ENCODE measurements at places on chromosomes 1 and 21. TPM values are rescaled to one million over a fixed set of nuclear protein-coding genes. Genes with fewer than 3 reads are reported as not detected.

- peaks cover 31% of the 10 kb centered on the region for H3K4me1 ChIP-seq
- H3K27ac ChIP-seq, result peak within 1 kb of the TSS; percentile 88
- H3K27me3 ChIP-seq, result peaks cover 11% of the 10 kb centered on the region
- H3K4me3 ChIP-seq, result peak within 1 kb of the TSS; percentile 83
These were observed at the start of gene MIA3 for GRCh38 chr1:222618001-222618879. TSS of gene MIA3 (plus strand) at chr1:222618097. CDS start at chr1:222618111, 14 bp downstream.

DNA sequence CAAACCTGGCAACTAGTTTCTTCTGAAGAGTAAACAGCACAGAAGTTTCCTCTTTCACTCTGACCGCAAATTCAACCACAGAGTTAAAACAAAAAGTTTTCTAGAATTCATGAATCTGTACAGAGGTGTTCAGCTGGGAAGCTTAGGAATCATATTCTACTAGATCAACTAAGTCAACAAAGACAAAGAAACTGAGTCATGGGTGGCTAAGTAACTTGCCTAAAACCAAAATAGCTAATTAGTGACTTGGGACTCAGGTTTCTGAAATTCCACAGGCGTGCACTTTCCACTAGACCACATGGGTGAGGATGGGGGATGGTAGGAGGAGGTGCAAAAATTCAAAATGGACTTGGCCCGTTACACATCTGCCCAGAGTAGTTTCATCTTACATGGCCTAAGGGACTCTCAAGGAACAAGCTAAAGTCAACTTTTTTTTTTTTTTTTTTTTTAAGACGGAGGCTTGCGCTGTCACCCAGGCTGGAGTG lies 25.8 kb downstream of the PTPN14 start:
- H3K27me3 ChIP-seq, result peaks cover 2% of the 10 kb centered on the region
- no peak for DNase-seq
- H3K4me1 ChIP-seq, result peaks cover 11% of the 10 kb centered on the region
- no peak overlapping the region for H3K4me3 ChIP-seq

DNA sequence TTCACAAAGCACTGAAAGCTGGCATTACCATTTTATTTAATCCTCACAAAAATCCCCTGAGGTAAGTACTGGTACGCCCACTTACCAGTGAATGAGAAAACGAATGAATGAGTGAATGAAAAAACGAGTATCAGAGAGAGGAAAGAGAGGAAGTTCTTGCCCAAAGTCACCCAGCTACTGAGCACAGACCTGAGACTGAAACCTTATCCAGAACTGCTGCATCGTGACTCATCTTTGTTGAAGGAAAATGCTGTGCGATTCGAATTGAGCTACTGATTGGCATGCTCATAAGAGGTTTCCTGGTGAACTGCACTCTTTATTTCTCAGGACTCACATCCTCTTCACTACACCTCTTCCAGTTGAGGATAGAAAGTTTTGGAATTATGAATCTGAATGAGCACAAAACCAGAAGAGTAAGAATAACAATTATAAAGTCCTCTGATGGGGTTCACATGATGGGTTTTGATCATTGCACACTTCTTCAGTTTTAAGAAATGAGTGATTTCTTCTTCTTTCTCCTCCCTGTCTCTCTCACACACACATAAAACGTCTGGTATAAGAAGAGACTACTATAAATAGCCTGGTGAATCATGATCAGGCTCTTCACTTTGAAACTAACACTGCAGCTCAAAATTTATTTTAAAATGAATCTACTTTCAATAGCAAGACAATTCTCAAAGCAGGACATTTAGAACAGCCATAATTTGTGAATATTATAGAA lies 32.1 kb downstream of the IL12RB2 start:
- no peaks in the 10 kb centered on the region for H3K27me3 ChIP-seq
- H3K36me3 ChIP-seq, result peaks cover 78% of the 10 kb centered on the region
- H3K4me1 ChIP-seq, result peaks cover 87% of the 10 kb centered on the region
- DNase-seq, result peak; percentile 67
- peak overlapping the region; percentile 94 for H3K27ac ChIP-seq
- peak overlapping the region; percentile 40 for H3K4me3 ChIP-seq

DNA sequence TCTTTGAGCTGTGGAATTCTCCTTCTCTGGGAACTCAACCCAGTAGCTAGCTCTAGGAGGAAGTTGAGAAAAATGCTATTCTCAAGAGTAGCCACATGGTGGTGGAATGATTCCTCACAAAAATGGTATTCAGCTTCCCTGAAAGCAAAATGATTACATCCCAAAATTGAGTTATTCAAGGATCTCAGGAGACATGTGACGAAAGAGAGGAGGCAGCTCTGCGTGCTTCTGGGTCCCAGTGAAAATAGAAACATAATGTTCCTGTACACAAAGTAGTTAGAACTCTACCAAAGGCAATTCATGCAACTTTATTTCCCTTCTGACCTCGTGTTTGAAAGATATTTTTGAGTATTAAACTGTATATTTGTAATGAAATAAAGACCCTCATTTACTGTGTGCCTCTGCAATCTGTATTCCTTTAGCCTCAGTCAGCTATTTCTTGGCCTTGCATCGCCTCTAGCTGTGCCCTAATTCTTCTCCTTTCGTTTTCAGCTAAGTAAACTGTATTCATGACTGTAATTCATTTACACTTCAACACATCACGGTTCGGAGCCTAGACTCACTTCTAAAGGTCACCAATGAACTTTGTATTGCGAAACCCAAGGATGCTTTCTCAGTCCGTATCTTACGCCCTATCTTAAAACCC lies 167.3 kb downstream of the FASLG start:
- H3K27me3 ChIP-seq, result peaks cover 14% of the 10 kb centered on the region
- no peaks in the 10 kb centered on the region for H3K4me1 ChIP-seq
- no peaks in the 10 kb centered on the region for H3K36me3 ChIP-seq
- H3K27ac ChIP-seq, result no peak overlapping the region

GRCh38 chr1:203037509-203038190 lies 11.4 kb downstream of the PPFIA4 start:
- no peak for DNase-seq
- H3K27me3 ChIP-seq, result peaks cover 4% of the 10 kb centered on the region
- peaks cover 6% of the 10 kb centered on the region for H3K36me3 ChIP-seq
- H3K4me3 ChIP-seq, result no peak overlapping the region
- H3K4me1 ChIP-seq, result peaks cover 4% of the 10 kb centered on the region

- peaks cover 67% of the 10 kb centered on the region for H3K36me3 ChIP-seq
- H3K27ac ChIP-seq, result no peak overlapping the region
- DNase-seq, result no peak
- H3K4me1 ChIP-seq, result peaks cover 40% of the 10 kb centered on the region
- H3K4me3 ChIP-seq, result no peak overlapping the region
These were observed 92.8 kb downstream of the JAK1 start for GRCh38 chr1:64873576-64873975.

DNA sequence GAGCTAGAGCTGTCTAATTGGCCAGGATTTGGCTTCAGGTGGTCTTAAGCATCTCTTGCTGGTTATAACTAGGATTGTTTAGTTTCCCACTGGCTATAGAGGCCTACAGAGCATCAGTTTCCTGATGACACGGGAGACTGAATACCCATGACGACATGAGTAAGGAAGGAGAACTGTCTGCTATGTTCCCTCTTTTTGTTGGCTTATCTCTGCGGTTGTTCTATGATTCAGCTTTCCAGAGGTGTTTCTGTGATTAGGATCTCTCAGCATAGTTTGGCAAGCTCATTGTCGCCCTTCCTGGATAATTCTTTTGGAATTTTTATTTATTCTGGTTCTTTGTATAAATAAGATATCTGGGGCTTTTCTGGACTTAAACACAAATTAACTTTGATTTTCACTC lies 163.4 kb downstream of the OLFM3 start:
- H3K27ac ChIP-seq, result no peak overlapping the region
- DNase-seq, result no peak
- no peaks in the 10 kb centered on the region for H3K4me1 ChIP-seq
- H3K36me3 ChIP-seq, result no peaks in the 10 kb centered on the region
- H3K27me3 ChIP-seq, result peaks cover 2% of the 10 kb centered on the region

GRCh38 chr1:212507369-212507768 lies 74.6 kb downstream of the NENF start:
- H3K36me3 ChIP-seq, result no peaks in the 10 kb centered on the region
- no peak overlapping the region for H3K27ac ChIP-seq
- peaks cover 13% of the 10 kb centered on the region for H3K27me3 ChIP-seq
- H3K4me1 ChIP-seq, result no peaks in the 10 kb centered on the region
- no peak overlapping the region for H3K4me3 ChIP-seq

- H3K4me3 ChIP-seq, result peak overlapping the region; percentile 84
- peak overlapping the region; percentile 94 for H3K27ac ChIP-seq
- H3K36me3 ChIP-seq, result peaks cover 6% of the 10 kb centered on the region
- no peak for DNase-seq
- peaks cover 23% of the 10 kb centered on the region for H3K4me1 ChIP-seq
These were observed 3.7 kb downstream of the MATN1 start for GRCh38 chr1:30719406-30720270.

DNA sequence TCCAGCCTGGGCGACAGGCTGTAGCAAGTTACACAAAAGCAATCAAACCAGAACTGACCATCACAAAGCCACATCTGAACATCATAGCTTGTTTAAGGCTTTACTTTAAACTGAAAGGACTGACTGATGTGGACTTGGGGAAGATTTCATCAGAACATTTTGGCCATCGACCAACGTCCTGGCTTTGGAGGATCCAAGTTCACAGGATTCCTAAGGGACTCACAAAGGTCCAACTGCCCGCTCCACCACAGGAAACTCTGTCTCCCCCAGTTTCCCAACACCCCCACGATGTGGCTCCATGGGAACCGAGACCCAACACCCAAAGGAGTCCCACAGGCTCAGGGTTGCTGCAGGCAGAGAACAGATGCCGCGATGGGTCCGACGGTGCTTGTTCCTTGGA lies 9.3 kb downstream of the SSU72 start:
- peaks cover 30% of the 10 kb centered on the region for H3K4me1 ChIP-seq
- H3K36me3 ChIP-seq, result peaks cover 58% of the 10 kb centered on the region
- H3K27me3 ChIP-seq, result no peaks in the 10 kb centered on the region
- H3K4me3 ChIP-seq, result no peak overlapping the region

- no peak for DNase-seq
- H3K4me3 ChIP-seq, result no peak overlapping the region
- peaks cover 10% of the 10 kb centered on the region for H3K36me3 ChIP-seq
- no peaks in the 10 kb centered on the region for H3K4me1 ChIP-seq
- no peak overlapping the region for H3K27ac ChIP-seq
These were observed 6.0 kb downstream of the CCDC24 start for GRCh38 chr1:43997295-43997999.

GRCh38 chr1:9151328-9151860 lies 22.5 kb upstream of the GPR157 start:
- DNase-seq, result no peak
- H3K4me3 ChIP-seq, result no peak overlapping the region
- no peak overlapping the region for H3K27ac ChIP-seq
- no peaks in the 10 kb centered on the region for H3K27me3 ChIP-seq
- H3K4me1 ChIP-seq, result no peaks in the 10 kb centered on the region
- H3K36me3 ChIP-seq, result no peaks in the 10 kb centered on the region

- H3K4me3 ChIP-seq, result no peak overlapping the region
- DNase-seq, result no peak
- no peaks in the 10 kb centered on the region for H3K27me3 ChIP-seq
- H3K36me3 ChIP-seq, result peaks cover 4% of the 10 kb centered on the region
- H3K4me1 ChIP-seq, result no peaks in the 10 kb centered on the region
These were observed 8.8 kb downstream of the AK5 start for GRCh38 chr1:77290576-77290975.

GRCh38 chr1:212104586-212105325 lies 69.2 kb downstream of the DTL start:
- H3K4me1 ChIP-seq, result peaks cover 13% of the 10 kb centered on the region
- H3K4me3 ChIP-seq, result no peak overlapping the region
- H3K27me3 ChIP-seq, result no peaks in the 10 kb centered on the region
- no peak for DNase-seq
- H3K27ac ChIP-seq, result no peak overlapping the region
- H3K36me3 ChIP-seq, result peaks cover 65% of the 10 kb centered on the region

GRCh38 chr21:35311985-35312384 lies 262.9 kb upstream of the RUNX1 start:
- H3K27ac ChIP-seq, result no peak overlapping the region

DNA sequence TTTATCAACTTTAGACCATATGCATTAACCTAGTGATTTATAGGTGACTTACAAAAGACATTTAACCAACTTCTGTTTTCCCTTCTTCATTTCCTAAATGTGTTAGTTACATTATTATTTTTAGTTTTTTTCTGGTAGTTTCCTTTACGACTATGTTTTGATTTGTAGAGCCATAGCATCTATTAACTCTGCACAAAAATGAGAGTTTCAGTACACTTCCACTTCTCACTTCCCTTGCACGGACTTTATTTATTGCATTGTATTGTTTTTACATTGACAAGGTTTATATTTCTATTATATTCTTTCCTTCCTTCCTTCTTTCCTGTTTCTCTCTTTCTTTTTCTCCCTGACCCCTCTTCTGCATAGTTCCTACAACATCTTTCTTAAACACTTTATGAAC lies 14.7 kb downstream of the PKN2 start:
- H3K4me3 ChIP-seq, result no peak overlapping the region
- no peak for DNase-seq
- peaks cover 48% of the 10 kb centered on the region for H3K4me1 ChIP-seq
- H3K36me3 ChIP-seq, result peaks cover 27% of the 10 kb centered on the region
- H3K27me3 ChIP-seq, result no peaks in the 10 kb centered on the region
- no peak overlapping the region for H3K27ac ChIP-seq

GRCh38 chr1:196649990-196650389 lies 1.9 kb upstream of the CFH start:
- no peak overlapping the region for H3K27ac ChIP-seq
- no peaks in the 10 kb centered on the region for H3K36me3 ChIP-seq
- H3K27me3 ChIP-seq, result no peaks in the 10 kb centered on the region
- peaks cover 13% of the 10 kb centered on the region for H3K4me1 ChIP-seq

DNA sequence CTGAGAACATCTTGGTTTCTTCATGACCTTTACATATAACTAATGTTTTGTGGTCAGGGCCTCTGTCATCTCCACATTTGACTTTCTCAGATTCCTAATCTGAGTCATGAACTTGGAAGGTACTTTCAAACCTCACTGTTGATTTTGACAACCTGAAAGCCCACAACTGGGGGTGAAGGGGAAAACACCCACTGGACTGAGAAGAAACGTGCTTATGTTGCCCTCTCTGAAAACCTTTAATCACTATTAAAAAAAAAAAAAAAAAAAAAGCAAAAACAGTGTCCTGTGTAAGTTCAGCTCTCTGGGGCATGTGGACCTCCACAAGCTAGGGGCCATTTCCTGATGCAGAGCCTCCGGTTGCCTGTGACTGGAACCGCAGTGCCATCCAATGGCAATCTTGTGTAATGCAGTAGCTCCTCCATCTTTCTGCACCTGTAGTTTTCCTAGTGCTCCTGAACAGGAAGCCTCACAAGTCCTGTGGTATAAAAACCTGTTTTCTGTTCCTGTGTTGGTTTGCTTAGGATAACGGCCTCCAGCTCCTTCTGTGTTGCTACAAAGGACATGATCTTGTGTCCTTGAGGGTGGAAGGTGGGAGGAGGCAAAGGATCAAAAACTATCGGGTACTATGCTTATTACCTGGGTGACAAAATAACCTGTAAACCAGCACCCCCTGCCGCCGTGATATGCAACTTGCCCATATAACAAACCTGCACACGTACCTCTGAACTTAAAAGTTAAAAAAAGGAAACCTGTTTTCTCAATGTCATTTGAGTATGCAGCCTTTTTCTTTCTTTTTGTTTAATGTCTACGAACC lies 124.5 kb downstream of the ZNF648 start:
- no peak overlapping the region for H3K27ac ChIP-seq
- no peaks in the 10 kb centered on the region for H3K36me3 ChIP-seq
- no peak overlapping the region for H3K4me3 ChIP-seq
- peak; percentile 70 for DNase-seq

URB1 gene
- 24.6 TPM for total RNA-seq

PTBP2 gene
- 14.8 TPM for total RNA-seq

CRYAA gene
- not detected for total RNA-seq

CPLANE2 gene
- total RNA-seq, result 3.7 TPM

HRNR gene
- not detected for total RNA-seq

HAPLN2 gene
- total RNA-seq, result 0.34 TPM

S100A4 gene
- 84.8 TPM for total RNA-seq

LIN28A gene
- total RNA-seq, result not detected

PRAMEF25 gene
- not detected for total RNA-seq
